ENCODE measurements at places on chromosomes 13 and 19. TPM values are rescaled to one million over a fixed set of nuclear protein-coding genes. Genes with fewer than 3 reads are reported as not detected.

ICAM3 gene
- 3.8 TPM for total RNA-seq

FTL gene
- 1,059 TPM for total RNA-seq

ETV2 gene
- 1.6 TPM for total RNA-seq

F2RL3 gene
- 7.1 TPM for total RNA-seq

PLEKHF1 gene
- total RNA-seq = 13.1 TPM

CNOT3 gene
- 50.4 TPM for total RNA-seq

ZNF223 gene
- 5.3 TPM for total RNA-seq

ZNF98 gene
- total RNA-seq = not detected

ZNF541 gene
- 0.69 TPM for total RNA-seq

SPACA4 gene
- total RNA-seq = not detected

NECTIN2 gene
- 79.5 TPM for total RNA-seq

ZIM2 gene
- not detected for total RNA-seq

DNA sequence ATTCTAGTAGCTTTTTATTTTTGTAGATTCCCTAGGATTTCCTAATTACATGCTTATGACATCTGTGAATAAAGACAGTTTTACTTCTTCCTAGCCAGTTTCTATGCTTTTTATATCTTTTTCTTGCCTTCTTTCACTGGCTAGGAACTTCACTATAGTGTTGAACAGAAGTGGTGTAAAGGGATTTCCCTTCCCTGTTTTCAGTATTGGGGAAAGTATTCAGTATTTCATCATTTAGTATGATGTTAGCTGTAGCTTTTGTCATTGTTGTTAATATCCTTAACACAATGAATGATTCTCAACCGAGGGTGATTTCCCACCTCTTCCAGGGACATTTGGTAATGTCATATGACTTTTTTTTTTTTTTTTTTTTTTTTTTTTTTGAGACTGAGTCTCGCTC, 77.3 kb downstream of the SLC6A16 start:
- DNase-seq = no peak

DNA sequence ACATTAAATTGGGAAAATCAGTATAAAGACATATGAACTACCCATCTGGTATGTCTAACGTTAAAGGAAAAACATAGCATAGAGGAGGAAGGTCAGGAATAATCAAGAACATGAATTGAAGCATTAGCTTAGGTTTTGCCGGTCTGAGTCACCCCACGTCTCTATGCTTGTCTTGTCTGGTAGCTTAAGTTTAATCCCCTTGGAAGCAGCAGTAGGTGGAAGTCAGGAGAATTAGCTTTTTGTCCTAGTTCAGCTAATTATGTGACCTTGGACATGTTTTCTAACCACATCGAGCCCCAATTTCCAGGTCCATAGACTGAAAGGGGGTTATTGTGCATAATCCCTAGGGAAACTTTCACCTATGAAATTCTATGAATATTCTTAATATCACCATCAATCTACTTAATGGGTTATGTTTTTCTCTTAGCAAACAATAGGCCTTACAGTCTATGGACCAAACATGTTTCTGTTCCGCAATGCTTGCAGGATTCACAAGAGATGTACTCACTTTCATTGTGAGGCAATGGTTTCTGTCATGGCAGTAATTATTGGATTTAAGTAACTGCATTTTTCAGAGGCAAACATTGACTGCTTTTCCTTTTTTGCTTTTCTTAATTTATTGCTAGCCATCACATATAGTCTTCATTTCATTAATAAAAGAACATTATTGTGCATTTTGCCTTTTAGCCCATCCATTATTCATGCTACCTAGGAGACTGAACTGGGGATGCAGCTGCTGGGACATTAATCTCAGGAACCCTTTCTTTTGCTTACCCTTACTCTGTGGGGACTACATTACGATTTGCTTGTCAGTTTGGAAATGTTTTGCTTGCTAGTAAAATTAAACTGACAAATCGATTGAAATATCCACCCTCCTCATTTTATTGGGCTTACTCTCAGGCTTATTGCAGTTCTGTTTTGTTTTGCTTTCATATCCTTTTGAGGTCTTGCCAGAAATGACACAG, 304.8 kb upstream of the MAB21L1 start:
- DNase-seq = no peak

- no peak for DNase-seq
Measured at GRCh38 chr13:81664872-81665271, 1323.9 kb upstream of the SPRY2 start.

GRCh38 chr13:45410001-45410400, 8.2 kb downstream of the SLC25A30 start:
- no peak for DNase-seq

DNA sequence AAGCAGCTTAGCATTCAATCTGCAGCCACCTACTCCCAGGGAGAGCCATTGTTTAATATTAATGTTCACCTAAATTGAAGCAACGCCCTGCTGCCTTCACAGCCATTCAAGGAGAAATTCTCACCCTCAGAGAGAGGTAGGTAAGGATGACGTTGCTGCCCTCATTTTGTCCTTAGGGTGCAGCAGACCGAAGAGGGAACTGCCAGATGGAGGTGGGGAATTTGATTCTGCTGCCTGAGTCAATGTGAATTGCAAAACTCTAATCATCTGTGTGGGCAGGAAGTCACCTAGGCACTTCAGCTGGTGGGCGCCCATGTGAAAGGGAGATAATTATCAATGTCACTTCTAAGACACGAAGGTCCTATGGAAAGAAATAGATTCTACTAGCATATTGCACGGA, 503.4 kb downstream of the TBC1D4 start:
- no peak for DNase-seq

DNA sequence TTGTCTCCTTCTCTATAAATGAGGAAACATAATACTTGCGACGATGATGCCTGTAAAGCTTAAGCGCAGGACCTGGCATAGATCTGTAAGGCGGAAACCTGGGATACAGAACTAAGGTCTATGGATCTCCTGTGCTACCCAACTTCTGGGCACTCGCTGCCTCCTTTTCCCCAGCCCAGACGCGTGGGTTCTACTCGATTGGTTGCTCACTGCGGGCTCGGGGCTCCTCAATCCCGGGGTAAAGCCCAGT, 615 bp upstream of the PSMC4 start:
- DNase-seq = peak; percentile 17

GRCh38 chr19:46839752-46840497, 10.7 kb downstream of the AP2S1 start:
- DNase-seq = no peak

GRCh38 chr13:25169356-25169755, 2.7 kb downstream of the AMER2 start:
- DNase-seq = no peak

DNA sequence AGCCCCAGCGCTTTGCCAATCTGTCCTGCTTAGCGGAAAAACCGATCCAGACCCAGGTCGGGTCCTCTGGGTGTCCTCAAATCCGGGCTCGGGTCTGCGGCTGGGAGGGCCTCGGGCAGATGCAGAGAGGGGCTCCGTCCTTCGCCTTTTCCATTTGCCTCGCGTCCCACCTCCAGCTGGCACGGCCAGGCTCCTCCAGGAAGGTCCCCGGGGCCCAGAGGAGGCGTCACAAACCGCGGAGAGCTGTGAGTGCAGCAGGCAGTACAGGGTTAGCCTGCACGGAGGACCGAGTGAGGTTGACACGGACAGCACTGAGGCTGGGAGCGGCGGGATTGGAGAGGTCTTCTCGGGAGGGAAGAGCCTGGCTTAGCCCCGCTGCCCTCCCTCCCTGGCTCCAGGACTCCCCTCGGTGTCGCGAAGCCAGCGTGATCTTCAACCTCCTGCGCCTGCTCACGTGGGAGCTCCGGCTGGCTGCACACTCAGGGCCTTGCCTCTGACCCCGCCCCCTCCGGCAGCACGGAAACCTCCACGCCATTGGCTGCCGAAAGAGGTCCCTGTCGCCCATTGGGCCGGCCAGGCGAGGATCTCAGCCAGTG, 2.8 kb upstream of the IFNL2 start:
- DNase-seq = no peak

GRCh38 chr13:30364876-30365275, 57.4 kb upstream of the UBE2L5 start:
- peak; percentile 63 for DNase-seq

DNA sequence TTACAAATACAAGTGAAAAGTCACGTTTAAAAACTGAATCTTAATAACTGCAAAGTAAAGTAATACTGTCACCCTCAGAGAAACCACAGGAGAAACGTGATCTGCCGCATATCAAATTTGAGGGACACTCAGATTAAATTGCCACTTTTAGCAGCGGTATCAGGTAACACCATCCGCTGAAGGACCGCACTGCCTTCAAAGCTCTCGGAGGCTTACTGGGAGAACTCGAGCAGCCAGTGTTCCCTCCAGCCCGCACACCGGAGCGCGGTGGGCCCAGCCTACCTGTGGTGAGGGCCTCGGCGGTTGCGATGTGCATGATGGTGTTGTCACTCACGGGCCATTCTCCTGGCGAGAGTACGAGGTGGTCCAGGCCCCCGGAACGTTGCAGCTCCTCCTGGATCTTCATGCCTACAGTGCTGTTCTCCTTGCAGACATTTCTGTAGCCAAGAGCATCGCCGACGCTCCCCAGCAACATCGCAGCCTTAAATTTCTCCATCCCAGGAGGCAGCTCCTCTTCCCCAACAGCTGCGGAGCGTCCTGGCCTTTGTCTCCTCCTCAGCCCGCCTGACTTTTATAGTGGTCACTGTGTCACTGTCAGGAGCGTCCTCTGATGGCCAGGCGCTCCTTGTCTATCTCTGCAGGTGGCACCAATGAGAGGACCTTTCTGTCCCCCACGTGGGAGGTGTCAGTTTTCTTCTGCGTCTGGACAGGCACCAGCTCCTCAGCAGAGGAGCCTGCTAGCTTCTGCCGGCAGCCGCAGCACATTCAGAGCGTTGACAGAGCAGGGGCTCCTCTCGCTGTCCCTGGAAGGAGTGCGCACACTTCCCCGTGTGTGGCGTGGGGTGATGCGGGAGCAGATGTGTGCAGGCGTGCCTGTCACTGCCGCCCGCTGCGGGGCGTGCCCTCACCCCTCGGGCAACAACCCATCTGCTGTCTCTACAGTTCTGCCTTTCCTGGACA, at the start of gene ADPRHL1:
ADPRHL1 (minus strand) TSS at position 547 of the 960 bp plus-strand sequence; CDS start at position 496, 51 bp downstream.
- DNase-seq = peak; percentile 70

Measured in lower leg skin (tissue), 4 donors.